ENCODE measurements at places on chromosomes 1 and 21. TPM values are rescaled to one million over a fixed set of nuclear protein-coding genes. Genes with fewer than 3 reads are reported as not detected.

GRCh38 chr21:28962465-28962864 lies 30.2 kb downstream of the LTN1 start:
- no peak for DNase-seq

DNA sequence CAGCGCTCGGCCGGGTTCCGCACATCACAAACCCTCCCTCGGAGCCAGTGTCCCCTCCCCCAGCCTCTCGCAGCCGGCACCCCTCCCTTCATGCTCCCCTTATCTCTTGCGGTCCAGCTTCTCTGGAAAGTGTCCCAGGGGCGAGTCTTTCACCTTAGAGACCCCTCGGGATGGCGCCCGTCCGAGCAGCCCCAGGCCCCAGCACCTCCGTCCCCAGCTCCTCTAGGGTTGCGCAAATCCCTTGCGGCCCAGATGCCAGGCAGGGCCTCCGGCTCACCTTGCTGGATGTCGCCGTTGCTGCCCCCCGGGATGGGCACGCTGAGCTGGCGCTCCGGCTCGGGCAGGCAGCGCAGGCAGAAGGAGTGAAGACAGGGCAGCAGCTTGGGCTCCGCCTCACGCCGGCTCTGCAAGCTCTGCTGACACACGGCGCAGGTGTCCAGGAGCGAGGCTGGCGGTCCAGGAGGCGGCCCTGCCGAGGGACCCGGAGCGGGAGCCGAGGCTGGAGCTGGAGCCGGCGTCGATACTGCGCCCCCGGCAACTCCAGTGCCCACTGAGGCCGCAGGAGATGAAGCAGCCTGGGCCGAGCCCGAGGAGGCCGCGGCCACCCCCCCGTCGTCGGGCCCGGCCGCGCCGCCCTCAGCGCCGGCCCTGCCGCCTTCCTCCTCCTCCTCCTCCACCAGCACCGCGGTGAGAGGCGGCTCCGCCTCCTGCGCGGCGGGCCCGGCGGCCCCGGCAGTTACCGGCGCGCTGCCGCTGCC lies 550 bp downstream of the TRIM33 start:
- DNase-seq = peak; percentile 19

DNA sequence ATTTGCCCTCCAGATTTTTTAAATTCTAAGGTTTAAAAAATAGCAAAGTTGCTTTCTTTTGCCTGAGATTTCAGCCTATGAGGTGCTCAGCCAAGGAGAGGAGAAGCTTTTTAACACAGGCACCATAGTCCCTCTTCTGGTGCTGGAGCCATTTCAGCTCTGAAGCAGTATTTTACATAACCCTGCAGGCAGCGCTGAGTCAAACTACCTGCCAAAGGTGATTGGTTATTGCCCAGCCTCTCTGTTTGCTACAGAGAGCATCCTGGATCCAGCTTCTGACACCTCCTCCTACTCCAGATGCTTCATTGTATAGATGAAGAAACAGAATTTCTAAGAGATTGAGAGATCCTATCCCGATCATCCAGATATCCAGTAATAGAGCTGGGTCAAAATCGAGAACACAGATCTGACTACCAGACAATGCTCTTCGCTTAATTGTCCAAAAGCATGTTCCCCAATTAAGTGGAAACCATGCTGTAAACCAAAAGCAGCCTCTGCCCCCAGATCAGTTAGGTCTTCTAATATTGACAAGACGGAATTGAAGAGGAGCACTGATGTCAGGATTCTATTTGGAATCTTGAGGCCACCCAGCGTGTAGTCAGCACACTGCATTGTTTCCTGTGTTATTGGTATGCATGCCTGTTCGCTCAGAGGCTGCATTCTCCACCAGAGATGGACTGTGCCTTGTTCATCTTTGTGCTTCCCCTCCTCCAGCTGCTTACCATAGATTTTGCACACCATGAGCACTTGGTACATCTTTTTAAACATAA lies 22.1 kb downstream of the RGS8 start:
- peak; percentile 10 for DNase-seq

DNA sequence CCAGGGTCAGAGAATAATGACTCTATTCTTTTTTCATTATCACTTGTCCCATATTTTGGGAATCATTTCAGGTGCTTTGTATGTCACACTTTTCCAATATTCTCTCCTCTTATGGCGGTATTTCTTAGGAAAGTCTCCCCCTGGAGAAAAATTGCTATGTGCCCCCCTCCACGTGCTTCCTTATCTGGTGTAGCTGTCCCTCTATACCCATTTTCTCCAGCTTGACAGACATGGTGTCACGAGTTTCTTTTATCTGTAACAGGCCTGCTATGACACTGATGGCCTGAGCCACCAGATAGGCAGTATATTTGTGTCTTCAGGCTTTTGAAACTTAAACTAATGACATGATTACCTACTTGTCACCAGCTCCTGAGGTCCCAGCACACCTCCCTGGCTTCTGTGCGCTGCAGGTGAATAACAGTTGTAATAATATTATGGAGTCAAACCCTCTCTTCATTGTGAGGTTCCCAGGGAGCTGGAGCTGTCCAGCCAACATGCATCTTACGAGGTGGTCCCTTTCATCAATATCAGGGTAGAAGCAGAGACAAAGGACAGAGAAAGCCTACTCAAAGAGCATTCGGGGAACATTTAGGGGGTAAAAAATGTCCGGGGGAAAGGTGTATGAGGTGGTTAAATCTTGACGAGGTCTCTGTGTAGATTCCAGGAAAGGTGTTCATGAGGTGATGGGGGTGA lies 71.2 kb upstream of the DUSP10 start:
- no peak for DNase-seq

- DNase-seq = no peak
Measured at GRCh38 chr21:42257091-42257765, 38.3 kb downstream of the ABCG1 start.

DNA sequence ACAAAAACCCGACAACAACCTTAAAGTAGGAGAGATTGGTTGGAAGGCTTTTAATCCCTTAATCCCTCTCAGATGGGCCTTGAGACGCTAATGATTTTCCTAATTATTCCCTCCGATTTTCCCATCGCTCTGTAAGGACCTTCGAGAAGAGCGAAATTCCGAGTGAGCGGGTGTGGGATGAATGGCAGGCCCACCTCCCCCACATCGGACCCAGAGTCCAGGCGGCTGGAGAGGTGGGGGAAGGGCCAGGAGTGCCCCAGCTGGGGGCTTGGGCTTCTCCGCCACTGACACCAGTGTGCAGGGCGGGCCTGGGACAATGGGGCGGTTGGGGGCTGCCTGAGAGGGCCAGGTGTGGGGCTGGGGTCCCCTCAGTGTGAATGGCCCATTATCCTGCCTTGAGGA lies 23.4 kb downstream of the RHBG start:
- no peak for DNase-seq

DNA sequence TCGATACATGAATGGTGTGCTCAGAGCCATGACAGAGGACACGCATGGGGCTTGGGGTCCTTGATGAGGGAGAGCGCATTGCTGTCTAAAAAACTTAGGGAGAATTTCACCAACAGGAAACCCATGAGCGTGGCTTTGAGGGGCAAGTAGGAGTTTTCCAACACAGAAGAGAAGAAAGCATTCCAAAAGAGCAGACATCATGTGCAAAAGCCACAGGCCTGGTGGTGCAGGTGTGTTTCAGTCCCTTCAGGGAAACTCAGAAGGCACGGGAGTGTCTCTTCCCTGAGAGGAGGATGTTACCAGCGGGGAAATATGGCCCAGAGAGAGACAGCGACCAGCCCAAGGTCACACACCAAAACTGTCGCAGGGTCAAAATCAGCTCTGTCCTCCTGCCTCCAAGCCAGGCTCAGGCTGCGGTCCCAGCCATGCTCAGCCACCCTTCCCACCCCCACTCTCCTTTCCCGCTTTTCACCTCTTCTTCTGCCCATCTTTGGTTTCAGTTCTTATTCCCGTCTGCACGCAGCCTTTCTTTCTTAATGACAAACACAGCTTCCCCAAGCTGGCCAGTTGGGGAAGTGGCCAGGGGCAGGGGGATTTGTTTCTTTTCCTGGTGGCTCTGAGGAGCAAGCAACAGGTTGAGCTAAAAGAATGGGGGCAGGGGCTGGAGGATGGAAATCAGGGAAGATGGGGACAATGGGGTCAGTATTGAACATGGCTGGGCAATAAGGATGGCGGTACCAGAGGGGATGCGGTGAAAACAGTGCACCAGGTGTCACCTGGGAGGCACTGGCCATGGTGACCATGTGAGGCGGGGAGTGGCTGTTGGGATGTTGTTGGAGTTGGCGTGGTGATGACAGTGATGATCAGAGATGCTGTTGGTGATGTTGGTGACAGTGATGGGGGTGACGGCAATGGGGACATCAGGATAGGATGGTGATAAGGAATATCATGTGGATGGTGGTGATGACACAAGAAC lies 10.3 kb downstream of the LAPTM5 start:
- no peak for DNase-seq

DNA sequence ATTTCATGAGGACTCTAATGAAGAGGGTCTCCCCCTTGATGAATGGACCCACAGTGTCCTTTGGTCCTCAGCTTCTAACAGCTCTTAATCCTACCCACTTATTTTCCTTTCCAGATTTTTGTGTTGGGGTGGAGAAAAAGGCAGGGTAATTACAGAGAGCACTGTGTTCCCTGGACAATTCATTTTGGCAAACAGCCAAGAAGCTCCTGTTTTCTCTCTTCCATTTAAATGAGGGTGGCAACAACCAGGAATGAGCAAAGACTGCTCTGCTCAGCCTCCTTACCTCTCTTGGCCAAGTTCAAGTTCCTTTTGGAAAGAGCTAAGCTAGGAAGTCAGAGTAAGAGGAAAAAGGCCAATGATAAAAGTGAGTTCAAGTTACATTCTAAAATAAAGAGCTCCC lies 11.9 kb downstream of the XKR8 start:
- DNase-seq = peak; percentile 62

GRCh38 chr1:67939942-67940341 lies 106.7 kb upstream of the GNG12 start:
- DNase-seq = no peak

Gene LPAR3
- not detected for total RNA-seq

Gene F11R
- 1.4 TPM for total RNA-seq
